ENCODE measurements at places on chromosomes 7 and 10.

GRCh38 chr10:1020958-1021357, 4.7 kb downstream of the IDI2 start:
- no peak for DNase-seq

GRCh38 chr7:5824297-5824610, 42.8 kb upstream of the RNF216 start:
- DNase-seq, result peak; percentile 59

- no peak for DNase-seq
These were observed 19.0 kb downstream of the SRI start for GRCh38 chr7:88200789-88201188.

- DNase-seq, result no peak
These were observed 254.2 kb upstream of the AOAH start for GRCh38 chr7:36978461-36978860.

DNA sequence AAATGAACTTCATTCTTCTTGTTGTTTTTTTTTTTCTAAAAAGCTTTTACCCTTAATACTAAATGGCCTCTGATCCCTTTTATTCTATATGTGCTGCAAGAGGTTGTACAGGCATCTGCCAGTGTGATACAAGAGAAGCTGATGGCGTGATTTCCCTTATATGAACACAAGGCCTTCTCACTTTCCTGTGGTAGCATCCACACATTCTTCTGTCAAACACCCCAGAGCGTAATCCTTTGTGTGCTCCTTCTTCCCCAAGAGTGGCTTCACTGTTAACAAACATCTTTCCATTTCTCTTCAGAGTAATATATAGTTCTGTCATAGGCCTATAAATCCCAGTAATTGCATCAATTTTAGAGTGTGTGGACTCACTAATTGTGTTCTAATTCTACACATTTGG, 86.3 kb upstream of the CAPZA2 start:
- no peak for DNase-seq

All from activated CD4-positive, alpha-beta T cell treated with anti-CD3 and anti-CD28 coated beads for 1 hour (primary cell).